ENCODE measurements at places on chromosomes 7 and 10.

- DNase-seq: no peak
These were observed 125.1 kb downstream of the CDK14 start for GRCh38 chr7:90720984-90721760.

GRCh38 chr10:116168745-116169144 is 104.3 kb downstream of the GFRA1 start:
- DNase-seq: no peak

GRCh38 chr10:67242528-67242927 is 316.7 kb downstream of the LRRTM3 start:
- DNase-seq: no peak

GRCh38 chr10:46198516-46198915 is 88.3 kb upstream of the ANTXRL start:
- DNase-seq: no peak

DNA sequence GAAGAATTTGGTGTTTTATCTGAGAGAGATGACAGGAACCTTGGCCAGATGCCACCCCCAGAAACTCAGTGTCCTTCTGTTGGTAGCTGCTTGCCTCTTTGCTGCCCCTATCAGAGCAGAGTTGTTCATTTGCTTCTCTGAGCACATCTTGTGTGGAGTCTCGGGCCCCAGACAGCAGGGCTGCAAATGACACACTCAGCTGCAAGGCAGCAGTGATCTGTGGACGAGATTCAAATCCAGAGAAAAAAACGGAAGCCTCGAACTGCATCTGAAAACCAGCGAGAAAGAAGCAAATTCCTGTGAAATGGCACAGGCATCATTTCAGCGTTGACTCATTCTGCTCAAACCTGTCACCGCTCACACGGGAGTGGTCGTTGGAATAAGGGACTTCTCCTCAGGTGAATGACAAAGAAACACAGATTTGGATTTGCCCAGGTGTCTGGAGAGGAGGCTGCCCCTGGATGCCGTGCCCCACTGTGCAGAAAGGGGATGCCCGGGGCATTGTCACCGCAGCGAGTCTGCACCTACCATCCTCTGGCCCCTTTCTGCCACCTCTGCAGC is 144.7 kb downstream of the PFKFB3 start:
- peak; percentile 68 for DNase-seq
